Bronchial epithelial cell (primary cell): ENCODE measurements at places on chromosomes 11 and 22.

- peak; percentile 25 for DNase-seq
Observed at GRCh38 chr22:36368359-36368983, 19.3 kb downstream of the MYH9 start.

- DNase-seq = no peak
Observed at GRCh38 chr11:35375332-35376117, 43.8 kb downstream of the SLC1A2 start.

DNA sequence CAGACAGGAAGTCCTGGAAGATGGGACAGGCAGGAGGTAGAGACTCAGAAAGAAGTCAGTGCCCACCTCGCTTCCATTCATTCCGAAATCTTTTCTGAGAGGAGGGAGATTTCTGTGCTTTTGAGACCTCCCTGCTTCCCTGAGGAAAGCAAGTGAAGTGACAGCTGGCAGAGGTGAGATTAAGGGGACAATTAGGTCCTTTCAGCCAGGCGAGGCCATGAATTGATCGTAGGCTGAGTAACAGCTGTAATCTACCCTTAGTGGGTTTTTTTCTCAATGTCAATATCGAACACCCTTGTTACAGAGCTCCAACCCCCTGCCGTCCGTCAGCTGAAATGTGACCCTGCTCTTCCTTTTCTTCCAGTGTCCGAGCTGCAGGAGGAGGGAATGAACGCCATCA lies 96.0 kb downstream of the PARVA start:
- DNase-seq = no peak

GRCh38 chr11:36253238-36253637 lies 36.0 kb downstream of the COMMD9 start:
- no peak for DNase-seq

- DNase-seq = no peak
Observed at GRCh38 chr11:117874253-117874909, 2.1 kb downstream of the FXYD6 start.

DNA sequence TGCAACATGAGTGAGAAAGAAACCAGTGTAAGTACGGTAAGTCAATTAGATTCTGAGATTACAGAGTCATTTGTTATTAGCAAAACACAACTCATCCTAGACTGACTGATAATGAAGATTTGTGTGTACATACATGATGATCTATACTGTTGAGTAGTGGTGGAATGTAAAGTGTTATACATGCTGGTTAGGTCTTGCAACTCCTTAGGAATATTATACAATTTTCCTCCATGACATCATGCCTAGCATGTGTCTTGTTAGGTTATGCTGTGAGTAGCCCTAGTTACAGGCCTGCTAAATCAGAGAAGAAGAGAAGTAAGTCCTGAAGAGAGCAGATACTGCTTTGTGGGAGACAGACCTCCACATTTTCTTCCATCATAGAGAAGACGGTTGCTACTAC lies 880.6 kb downstream of the LUZP2 start:
- peak; percentile 17 for DNase-seq

DNA sequence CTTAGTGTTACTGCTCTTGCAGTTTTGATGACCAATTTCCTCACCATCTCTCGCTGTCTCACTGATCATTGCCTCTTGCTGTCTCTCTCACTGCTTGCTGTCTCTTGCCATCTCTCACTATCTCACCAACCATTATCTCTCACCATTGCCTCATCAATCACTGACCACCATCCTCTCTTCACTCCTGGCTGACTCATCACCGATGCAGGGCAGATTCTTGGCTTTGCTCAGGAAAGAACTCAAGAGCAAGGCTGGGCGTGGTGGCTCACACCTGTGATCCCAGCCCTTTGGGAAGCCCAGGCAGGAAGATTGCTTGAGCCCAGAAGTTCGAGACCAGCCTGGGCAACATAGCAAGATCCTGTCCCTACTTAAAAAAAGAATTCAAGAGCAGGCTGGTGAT lies 66.3 kb upstream of the SYN3 start:
- no peak for DNase-seq

GRCh38 chr22:37701141-37701786 lies 4.4 kb downstream of the TRIOBP start:
- DNase-seq = no peak

DNA sequence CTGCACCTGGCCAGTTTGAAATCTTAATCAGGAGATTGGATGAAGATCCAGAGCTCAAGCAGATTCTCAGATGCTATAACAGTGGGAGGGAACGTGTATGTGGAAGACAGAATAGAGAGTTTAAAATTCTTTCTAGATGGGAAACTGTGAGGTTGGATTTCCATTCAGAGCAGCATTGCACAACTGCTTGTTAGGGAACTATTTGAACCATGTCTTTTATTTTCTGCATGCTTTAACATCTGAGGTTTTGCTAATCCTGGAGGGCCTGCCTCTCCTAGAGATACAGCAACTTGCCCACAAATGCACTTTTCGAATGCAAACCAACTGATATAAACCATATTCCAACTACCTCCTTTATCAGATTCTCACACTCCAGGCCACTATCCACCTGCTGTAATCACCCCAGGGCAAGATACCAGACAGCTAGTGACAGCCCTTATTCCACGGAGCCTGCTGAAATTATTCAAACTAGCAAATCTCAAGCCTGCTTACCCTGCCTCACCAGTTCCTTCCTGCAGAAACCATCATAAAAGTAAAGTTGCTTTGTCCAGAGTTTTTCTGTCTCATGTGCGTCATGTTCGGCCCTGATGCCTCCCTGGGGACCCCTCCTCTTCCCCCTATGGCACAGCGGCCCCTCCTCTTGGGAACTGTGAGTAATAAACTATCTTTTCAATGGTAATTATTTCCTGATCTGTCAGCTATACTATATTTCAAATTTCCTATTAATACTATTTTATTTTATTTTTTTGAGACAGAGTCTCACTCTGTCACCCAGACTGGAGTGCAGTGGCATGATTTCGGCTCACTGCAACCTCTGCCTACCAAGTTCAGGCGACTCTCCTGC lies 18.4 kb upstream of the SEC14L4 start:
- DNase-seq = no peak

DNA sequence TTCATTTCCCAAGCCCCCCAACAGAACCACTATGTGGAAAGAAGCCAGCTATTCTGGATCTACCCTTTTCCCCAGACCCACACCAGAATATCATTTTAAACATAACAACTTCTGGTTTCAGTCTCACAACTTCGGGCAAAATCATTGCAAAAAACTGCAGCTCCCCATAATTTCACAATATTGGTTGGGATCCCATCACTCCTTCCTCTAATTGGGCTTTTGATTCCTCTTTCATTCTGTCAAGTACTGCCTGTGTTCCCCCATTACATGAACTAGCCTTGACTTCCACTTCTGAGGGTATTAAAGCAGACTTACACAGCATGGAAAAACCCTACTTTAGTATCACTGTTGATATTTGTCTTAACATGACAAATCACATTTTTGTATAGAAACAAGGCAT lies 4.1 kb upstream of the APOL3 start:
- no peak for DNase-seq

- no peak for DNase-seq
Observed at GRCh38 chr11:44622190-44622650, 56.8 kb downstream of the CD82 start.

DNA sequence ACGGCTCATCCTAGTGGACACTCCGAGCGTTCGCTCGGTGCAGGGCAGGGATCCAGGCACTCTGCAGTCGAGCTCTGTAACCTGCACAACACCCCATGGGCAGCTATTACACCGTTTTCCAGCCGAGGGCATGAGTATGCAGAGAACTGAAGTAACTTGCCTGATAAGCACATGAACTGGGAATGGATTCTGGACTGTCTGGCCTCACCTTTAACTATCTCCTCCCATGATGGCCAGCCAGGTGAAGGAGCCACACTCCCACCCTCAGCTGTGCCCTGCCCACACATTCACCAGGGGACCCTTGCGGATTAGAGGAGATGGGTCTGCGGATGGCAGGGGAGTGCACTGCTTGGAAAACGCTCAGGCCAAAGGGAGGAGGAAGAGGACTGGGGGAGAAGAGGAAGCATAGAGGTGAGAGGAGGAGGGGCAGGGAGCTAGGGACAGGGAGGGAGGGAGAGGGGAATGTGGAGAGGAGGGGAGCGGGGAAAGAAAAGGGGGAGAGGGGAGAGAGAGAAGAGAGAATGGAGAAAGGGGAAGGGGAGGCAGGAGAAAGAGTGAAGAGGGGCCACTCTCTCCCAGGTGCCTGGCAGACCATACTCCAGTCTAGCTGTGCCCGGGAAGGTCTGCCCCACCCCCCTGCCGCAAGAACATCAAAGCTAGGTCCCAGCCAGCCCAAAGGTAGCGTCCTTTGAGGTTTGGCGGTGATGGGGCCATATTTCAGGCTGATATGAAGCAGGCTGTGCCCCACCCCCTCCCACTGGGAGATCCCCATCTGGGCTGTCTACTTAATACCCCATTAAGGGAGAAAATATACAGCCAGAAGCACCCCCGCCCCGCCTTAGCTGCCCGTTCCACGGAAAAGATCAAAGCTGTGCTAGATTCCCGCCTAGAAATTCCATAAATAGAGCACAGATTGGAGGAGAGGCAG lies 33.2 kb upstream of the TCF20 start:
- no peak for DNase-seq
